ENCODE measurements at places on chromosomes 3 and 15.

GRCh38 chr3:29653680-29654079, 372.8 kb downstream of the RBMS3 start:
- no peak for DNase-seq

DNA sequence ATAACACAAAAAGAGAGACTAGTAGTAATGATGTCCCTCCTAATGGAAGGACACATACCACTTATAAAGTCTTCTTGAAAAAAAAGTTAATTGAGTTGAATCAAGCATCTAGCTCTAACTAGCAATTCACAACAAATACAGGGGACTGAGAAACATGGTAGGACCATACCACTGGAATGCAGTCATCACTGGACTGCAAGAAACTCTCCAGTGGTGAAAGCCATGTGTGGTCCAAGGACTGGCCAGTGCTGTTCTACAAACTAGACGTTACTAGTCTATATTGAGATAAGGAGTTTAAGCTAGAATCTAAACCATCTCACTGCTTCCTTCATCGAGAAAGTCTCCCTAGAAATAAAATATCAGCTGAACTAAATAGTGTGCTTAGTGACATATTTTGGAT, 16.7 kb downstream of the FBN1 start:
- DNase-seq = no peak

- DNase-seq = peak; percentile 79
Measured at GRCh38 chr3:69999140-70000027, at the start of gene SAMMSON. SAMMSON (plus strand) TSS chr3:69999733.

DNA sequence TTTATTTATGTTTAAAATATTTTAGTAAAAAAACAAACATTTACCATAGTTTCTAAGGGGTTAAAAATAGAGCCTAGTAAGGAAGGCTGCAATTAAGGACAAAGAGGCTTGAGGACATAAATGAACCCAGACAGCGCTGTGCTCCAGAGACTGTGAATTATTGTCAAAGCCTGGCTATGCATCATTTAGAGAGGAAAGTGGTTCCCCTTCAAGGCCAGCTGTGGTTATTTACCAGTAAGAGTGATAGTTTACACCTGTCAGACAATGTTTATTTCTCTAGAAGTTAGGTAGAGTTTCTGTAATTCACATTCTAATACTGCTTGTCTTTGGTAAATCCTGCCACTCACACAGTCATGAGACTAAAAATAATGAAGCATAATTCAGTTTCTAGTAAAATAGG, 32.4 kb upstream of the PIK3R4 start:
- no peak for DNase-seq

DNA sequence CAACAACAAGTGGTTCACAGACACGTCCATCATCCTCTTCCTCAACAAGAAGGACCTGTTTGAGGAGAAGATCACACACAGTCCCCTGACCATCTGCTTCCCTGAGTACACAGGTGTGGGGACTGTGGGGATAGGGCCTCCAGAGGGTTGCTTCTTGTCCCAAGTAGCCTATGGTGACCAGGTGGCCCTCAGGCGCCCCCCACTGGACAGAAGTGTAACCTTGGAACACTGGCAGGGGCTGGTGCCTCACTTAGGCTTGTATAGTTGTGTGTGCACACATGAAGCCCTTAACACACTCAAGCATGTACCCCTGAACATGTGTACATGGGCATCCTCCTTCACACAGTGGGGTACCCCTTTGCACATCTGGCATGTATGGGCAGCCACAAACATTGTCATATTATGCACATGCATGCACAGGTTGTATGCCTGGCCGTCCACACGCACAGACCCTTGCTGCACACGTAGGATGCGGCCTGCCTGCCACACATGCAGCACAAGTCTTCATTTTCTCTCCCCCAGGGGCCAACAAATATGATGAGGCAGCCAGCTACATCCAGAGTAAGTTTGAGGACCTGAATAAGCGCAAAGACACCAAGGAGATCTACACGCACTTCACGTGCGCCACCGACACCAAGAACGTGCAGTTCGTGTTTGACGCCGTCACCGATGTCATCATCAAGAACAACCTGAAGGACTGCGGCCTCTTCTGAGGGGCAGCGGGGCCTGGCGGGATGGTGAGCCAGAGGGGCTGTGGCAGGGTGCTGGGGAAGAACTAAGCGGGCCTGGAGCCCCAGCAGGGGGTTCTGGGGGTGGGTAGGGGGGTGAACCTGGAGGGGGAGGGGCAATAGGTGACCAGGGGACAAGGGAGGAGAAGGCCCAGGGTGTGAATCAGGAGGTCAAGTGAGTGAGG, 11.7 kb upstream of the SEMA3B start:
- no peak for DNase-seq

DNA sequence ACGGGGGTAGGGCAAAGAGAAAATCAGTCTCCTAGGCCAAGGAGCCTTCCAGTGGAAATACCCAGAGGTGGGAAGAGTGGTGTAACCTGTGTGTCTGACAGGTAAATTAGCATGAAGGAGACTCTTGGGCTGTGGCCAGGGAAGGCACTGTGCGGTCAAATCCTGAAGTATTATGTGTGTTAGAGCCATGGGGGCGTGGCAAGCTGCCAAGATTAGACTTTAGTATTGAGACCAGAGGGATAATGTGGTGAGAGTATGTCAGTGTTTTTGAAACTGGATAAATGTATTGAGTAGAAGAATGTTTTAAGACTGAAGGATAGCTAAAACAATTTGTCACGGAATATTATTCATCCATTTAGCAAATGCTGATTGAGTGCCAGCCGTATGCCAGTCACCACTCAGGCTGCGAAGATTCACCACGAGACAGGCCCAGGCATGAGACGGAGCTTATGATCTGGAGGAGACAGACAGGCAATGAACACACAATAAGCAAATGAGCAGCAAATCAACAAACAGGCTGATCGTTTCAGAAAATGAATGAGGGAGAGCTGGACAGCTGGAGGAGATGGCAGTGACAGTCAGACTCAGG, 445.9 kb downstream of the MCTP2 start:
- DNase-seq = no peak

GRCh38 chr3:181629029-181629428, 82.7 kb upstream of the SOX2 start:
- DNase-seq = peak; percentile 49

DNA sequence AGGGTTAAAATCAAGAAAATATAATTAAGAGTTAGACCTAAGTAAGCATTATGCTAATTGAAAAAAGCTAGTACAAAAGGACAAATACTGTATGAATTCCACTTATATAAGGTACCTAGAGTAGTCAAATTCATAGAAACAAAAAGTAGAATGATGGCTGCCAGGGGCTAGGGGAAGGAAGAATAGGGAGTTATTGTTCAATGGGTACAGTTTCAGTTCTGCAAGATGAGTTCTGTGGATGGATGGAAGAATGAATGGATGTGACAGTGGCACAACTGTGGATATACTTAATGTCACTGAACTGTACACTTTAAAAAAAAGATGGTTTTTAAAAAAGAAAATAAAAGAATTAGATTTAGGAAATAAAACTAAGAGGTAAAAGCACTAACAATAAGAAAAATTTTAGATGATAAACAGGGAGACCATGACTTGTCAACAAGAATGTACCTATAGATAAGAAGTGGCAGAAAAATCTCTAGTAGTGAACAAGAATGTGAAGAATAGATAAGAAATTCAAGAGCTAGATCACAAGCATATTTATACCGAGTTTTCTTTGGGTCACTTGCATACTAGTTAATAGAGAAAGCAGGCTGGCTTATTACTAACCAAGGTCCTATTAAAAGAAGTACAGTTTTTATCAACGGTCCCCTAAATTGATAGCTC, 5.5 kb downstream of the IFT80 start:
- no peak for DNase-seq

DNA sequence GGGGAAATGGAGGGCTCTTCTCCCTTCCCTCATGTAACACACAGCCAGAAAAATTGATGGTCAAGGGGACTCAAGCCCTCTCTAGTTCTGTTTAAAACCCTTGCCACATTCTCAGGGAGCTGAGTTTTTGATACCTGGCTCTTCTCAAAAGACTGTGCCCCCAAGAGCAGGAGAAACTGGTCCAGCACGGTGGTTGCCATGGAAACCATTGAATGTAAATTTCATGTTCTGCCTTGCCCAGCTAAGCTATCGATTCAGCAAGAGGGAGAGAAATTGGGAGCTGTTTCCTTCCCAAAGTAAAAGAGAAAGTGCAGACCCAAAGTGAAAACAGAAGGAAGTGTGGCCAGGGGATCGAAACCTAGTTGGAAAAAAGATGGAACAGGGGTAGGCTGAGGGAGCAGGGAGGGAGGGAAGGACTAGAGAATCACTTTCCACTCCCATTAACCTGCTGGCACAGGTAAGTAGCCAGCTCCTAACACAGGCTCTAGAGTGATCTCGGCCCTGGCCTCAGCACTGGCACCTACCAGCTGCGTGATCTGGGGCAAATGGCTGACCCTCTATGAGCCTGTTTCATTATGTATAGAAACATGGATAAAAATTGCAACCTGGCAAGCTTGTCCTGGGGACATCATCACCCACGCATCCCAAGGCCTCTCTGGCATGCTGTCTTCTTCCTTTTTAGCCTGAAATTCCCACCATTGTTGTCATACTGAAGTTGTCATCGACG, 140.9 kb downstream of the TPRA1 start:
- no peak for DNase-seq

DNA sequence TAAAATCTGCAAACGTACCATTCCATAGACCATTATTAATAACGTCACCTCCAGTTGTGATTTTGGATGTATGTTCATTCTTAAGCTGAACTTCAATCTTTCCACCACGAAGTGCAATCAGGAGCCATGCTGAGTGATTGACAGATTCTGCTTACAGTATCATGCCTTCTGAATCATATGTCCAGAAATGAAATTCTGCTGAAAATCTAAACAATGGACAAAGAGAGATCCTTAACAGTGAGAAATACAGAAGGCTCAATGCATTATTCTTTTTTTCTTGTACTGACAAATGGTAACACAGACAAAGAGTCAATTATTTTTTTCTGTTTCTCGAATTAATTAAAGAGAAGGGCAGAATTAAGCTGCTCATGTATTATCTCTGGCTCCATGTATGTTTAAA, 1114.5 kb downstream of the EPHA3 start:
- peak; percentile 31 for DNase-seq

DNA sequence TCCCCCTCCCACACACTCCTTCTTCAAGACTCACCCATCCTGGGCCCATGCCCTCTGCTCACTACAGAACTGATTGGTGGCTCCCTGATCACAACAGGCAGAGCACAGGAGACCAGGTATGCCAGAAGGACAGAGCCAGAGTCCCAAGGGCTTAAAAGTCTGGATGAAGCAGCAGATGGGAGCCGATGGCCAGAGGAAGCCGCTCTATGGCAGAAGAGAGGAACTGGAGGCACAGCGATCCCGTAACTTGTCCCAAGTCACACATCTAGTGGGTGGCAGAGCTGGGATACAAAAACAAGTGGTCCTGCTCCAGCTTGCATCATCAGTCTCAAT, 20.7 kb downstream of the ITGA11 start:
- no peak for DNase-seq

- DNase-seq = no peak
Measured at GRCh38 chr15:39273717-39274411, 307.0 kb upstream of the THBS1 start.

GRCh38 chr15:65058394-65059368, 9.1 kb downstream of the RASL12 start:
- peak; percentile 58 for DNase-seq

- no peak for DNase-seq
Measured at GRCh38 chr3:4740397-4741105, 238.7 kb upstream of the BHLHE40 start.

DNA sequence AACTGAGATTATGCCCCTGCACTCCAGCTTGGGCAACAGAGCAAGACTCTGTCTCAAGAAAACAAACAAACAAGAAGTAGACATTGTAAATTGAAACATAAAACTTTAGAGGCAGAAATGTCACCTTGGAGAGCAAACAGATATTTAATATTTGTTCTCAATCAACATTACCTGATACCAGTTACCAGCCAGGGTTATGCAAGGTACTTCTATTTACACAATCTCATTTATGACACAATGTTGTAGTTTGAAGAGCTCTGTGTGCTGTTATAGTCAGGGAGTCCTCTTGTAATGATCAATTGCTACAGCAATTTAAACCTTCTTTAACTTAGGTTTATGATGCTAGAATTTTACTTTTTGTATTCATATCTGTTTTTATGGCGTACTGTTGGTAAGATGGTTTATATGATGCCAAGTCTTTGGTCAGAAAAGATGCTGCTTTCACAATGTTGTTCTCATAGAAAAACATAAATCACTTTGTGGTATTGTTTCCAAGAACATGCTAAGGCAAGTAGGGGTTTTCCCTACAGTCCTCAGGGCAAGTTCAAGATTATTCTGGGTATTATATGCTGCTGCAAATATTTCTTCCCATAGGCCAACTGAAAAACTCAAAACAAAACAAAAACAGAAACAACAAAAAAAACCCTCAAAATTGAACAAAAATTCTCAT, 173.5 kb downstream of the TNIK start:
- DNase-seq = no peak

DNA sequence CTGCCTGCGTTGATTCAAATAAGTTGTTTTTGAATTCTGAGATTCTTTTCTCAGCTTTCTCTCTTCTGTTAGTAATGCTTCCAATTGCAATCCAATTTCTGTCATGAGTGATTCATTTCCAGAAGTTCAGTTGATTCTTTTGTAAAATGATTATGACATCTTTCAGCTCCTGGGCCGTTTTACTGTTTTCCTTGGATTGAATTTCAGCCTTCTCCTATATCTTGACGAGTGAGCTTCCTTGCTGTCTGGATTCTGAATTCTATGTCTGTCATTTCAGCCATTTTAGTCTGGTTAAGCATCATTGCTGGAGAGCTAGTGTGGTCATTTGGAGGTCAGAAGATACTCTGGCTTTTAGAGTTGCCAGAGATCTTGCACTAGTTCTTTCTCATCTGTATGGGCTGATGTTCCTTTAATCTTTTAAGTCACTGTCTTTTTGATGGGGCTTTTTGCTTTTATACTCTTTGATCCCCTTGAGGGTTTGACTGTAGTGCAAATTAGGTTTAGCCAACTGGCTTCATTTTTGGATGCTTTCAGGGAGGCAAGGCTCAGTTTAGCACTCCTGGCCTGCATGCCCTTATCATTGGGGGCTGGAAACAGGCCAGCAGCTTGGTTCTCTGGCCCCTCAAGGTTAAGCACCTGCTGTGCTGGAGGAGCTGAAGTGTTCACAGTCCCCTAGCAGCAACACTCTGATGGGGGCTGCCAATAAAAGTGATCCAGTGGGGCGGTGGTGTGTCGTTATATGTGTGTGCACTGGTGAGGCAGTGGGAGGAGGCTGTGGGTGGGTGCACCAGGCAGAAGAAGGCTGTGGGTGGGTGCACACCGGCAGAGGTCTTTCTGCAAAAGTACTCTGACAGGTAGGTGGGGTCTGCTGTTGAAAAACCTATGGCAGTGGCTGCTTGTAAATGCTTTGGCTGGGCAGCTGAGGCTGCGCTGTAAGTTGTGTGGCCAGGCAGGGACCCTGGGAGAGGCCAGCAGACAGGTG, 51.2 kb downstream of the MCTP2 start:
- DNase-seq = no peak

DNA sequence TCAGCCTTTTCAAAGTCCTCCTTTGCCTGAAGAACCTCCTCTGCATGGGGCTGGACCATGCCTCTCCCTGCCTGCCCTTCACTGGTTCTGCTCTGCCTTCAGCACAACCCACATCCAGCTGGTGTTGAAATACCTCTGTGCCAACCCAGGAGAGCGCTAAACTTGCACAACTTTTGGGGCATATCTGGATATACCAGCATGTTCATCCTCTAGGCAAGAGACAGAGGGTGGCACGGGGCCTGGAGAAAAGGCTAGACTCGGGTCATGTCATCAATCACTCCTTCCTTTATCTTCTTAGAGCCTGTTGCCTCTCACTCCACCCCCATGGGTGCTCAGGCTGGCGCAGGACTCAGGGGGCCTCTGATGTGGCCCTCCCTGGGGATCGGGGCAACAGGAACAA, 4.8 kb downstream of the SEMA4B start:
- no peak for DNase-seq

- DNase-seq = no peak
Measured at GRCh38 chr3:64157150-64158035, 67.9 kb downstream of the PRICKLE2 start.

Data from globus pallidus (tissue), 1 donor.